ENCODE measurements at places on chromosomes 2 and 18. TPM values are rescaled to one million over a fixed set of nuclear protein-coding genes. Genes with fewer than 3 reads are reported as not detected.
A peak's percentile ranks its signal among the peaks of the same experiment; 100 is the strongest.

DNA sequence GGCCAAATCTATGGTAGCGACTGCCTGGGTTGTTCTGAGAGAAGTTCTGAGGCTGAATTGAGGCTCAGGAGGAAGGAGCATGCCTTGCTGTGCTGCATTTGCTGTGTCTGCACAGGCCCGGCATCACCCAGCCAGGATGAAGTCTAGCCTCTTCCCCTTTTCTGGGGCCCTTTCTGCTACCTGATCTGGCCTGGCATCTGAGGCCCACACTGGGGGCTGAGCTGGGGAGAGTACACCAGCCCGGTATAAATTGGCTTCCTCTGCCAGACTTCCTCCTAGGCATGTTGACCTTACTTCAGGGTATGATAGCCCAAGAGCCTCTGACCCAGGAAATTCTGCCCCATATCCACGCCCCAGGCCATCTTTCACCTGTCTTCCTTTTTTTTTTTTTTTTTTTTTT is 30.0 kb downstream of the MRPL35 start:
- peaks cover 9% of the 10 kb centered on the region for H3K4me1 ChIP-seq
- no peak for DNase-seq
- peaks cover 11% of the 10 kb centered on the region for H3K27me3 ChIP-seq
- no peak overlapping the region for H3K4me3 ChIP-seq
- H3K27ac ChIP-seq, result no peak overlapping the region

- no peaks in the 10 kb centered on the region for H3K36me3 ChIP-seq
- DNase-seq, result no peak
- H3K4me1 ChIP-seq, result no peaks in the 10 kb centered on the region
- no peak overlapping the region for H3K27ac ChIP-seq
- H3K27me3 ChIP-seq, result no peaks in the 10 kb centered on the region
Observed at GRCh38 chr18:39675368-39675767, 2109.8 kb upstream of the CELF4 start.

GRCh38 chr2:121649596-121650314 is 493 bp upstream of the CLASP1 start:
- H3K4me3 ChIP-seq, result peak overlapping the region; percentile 91
- H3K36me3 ChIP-seq, result peaks cover 31% of the 10 kb centered on the region
- peak; percentile 99 for DNase-seq
- H3K27me3 ChIP-seq, result no peaks in the 10 kb centered on the region

- H3K36me3 ChIP-seq, result no peaks in the 10 kb centered on the region
- H3K27me3 ChIP-seq, result peaks cover 5% of the 10 kb centered on the region
- H3K27ac ChIP-seq, result no peak overlapping the region
- DNase-seq, result no peak
- H3K4me1 ChIP-seq, result no peaks in the 10 kb centered on the region
Observed at GRCh38 chr2:55781542-55781941, 87.9 kb upstream of the PNPT1 start.

GRCh38 chr2:29233428-29233827 is 118.2 kb downstream of the CLIP4 start:
- no peaks in the 10 kb centered on the region for H3K4me1 ChIP-seq
- H3K27me3 ChIP-seq, result peaks cover 4% of the 10 kb centered on the region
- no peak overlapping the region for H3K27ac ChIP-seq
- H3K36me3 ChIP-seq, result no peaks in the 10 kb centered on the region

GRCh38 chr2:219418155-219419011 is at the start of gene DES:
Gene DES (plus strand): TSS chr2:219418377. CDS start chr2:219418463, 86 bp downstream.
- H3K27ac ChIP-seq, result no peak within 1 kb of the TSS
- DNase-seq, result no peak
- no peaks in the 10 kb centered on the region for H3K36me3 ChIP-seq
- no peak within 1 kb of the TSS for H3K4me3 ChIP-seq
- H3K27me3 ChIP-seq, result peaks cover 42% of the 10 kb centered on the region
- no peaks in the 10 kb centered on the region for H3K4me1 ChIP-seq

DNA sequence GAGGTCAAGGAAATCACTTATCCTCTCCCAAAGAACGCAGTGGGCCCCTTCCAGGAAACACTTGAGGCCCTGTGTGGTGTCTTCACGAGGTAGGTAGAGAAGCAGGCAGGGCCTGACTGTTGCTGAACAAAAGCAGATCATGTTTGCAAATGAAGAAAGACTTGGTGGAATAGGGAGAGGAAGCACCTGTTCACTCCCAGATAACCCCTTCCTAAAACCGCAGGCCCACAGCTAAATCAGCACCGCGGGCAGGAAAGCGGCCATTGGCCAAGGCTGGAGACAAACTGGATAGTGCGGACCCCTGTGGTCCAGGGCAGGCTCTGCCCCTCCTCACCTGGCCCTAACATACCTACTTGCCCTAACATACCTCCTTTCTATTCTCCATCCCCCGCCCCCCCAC is 64.9 kb upstream of the KLHL29 start:
- no peak overlapping the region for H3K4me3 ChIP-seq
- no peak overlapping the region for H3K27ac ChIP-seq
- no peak for DNase-seq
- H3K27me3 ChIP-seq, result peaks cover 39% of the 10 kb centered on the region
- H3K4me1 ChIP-seq, result no peaks in the 10 kb centered on the region

DNA sequence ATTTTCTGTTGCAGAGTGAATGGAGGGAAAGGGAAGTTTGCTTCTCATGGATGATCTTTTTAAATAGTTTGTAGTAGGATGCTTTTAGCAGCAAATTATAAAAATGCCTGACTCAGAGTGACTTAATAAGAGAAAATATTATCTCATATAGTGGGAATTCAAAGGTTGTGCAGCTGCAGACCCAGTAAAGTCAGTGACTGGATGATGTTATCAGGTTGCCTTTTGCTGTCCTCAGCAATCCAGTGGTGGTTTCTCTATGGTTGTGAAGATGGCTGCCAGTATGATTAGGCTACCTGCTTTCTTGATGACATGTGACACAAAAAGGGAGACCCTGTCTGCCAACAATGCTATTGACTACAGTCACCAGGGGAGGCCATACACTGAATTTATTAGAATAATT is 184.8 kb downstream of the DIS3L2 start:
- no peaks in the 10 kb centered on the region for H3K27me3 ChIP-seq
- H3K27ac ChIP-seq, result no peak overlapping the region
- H3K36me3 ChIP-seq, result peaks cover 1% of the 10 kb centered on the region

DNA sequence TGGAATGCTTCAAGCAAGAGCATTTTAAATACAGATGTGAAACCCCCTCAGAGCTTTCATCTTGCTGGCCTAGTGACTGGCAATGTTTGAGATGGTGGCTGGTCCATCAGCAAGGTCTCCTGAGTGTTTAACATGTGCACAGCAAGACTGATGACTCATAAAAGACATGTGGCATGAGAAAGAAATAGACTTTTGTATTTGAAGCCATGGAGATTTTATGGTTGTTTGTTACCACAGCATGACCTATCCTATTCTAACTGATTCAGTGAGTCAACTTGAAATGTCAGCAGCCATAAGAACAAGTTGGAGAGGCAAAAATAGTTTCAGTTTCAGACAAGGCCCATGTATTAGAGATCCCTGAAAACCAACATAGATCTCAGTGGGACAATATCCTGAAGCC is 154.7 kb upstream of the LYPD1 start:
- no peak for DNase-seq
- no peaks in the 10 kb centered on the region for H3K4me1 ChIP-seq

DNA sequence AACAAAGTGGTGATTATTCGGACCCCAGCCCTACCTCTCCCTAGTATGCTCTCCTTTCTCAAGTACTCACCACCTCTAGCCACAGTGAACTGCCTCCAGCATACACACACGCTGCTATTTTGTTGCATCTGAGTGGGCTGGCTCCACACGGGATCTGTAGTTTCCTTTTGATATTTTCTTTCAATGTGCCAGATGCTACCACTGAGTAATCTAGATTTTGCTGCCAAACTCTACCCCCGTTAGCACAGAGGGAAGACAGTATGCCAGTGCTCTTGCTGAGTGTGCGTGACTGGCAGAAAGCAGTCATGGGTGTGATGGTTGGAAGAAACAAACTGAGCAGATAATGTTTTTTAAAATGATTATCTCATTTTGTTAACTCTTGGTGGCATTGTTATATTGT is 11.6 kb downstream of the CFLAR start:
- H3K27ac ChIP-seq, result peak overlapping the region; percentile 99
- H3K36me3 ChIP-seq, result peaks cover 60% of the 10 kb centered on the region
- peak overlapping the region; percentile 96 for H3K4me3 ChIP-seq
- H3K4me1 ChIP-seq, result peaks cover 62% of the 10 kb centered on the region
- H3K27me3 ChIP-seq, result no peaks in the 10 kb centered on the region

DNA sequence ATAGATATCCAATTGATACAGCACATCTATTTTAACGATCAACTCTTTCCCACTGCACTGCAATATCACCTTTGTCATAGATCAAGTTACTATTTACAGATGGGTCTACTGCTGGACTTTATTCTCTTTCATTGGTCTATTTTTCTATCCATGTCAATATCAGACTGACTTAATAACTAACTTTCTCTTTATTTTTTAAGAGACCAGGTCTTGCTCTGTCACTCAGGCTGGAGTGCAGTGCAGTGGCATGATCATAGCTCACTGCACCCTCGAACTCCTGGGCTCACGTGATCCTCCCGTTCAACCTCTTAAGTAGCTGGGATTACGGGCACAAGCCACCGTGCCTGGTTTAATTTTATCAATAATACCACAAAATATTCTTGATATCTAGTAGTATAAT is 71.2 kb downstream of the TLK1 start:
- peaks cover 48% of the 10 kb centered on the region for H3K4me1 ChIP-seq
- DNase-seq, result no peak
- H3K36me3 ChIP-seq, result peaks cover 17% of the 10 kb centered on the region
- H3K27ac ChIP-seq, result no peak overlapping the region
- H3K4me3 ChIP-seq, result no peak overlapping the region

GRCh38 chr2:28206762-28207161 is 185.9 kb upstream of the FOSL2 start:
- H3K36me3 ChIP-seq, result peaks cover 6% of the 10 kb centered on the region
- H3K4me3 ChIP-seq, result no peak overlapping the region
- no peaks in the 10 kb centered on the region for H3K4me1 ChIP-seq
- H3K27ac ChIP-seq, result no peak overlapping the region

DNA sequence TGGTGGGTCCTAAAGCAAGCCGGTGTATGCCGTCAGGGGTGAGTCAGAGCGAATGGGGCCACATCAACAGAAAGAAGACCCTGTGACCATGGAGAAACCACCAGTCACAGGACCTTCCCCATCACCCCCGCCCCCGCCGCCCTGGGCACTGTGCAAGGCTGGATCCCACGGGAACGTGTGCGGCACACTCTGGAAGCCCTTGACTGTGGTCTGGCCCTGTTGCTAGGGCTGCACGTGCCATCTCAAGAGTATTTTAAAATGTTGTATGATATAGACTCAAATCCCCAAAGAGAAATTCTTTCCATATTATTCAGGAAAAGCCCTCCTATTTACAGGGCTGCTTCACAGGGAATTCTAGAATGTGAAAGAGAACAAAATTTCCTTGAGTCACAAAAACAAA is 174.8 kb downstream of the BCL2 start:
- H3K4me3 ChIP-seq, result no peak overlapping the region
- H3K36me3 ChIP-seq, result peaks cover 51% of the 10 kb centered on the region
- H3K27ac ChIP-seq, result no peak overlapping the region
- no peaks in the 10 kb centered on the region for H3K27me3 ChIP-seq
- peaks cover 41% of the 10 kb centered on the region for H3K4me1 ChIP-seq
- no peak for DNase-seq

GRCh38 chr2:143476336-143477087 is 347.3 kb downstream of the ARHGAP15 start:
- H3K36me3 ChIP-seq, result peaks cover 19% of the 10 kb centered on the region
- no peak overlapping the region for H3K4me3 ChIP-seq
- H3K27me3 ChIP-seq, result no peaks in the 10 kb centered on the region

GRCh38 chr18:11042247-11042646 is 107.1 kb downstream of the PIEZO2 start:
- no peak overlapping the region for H3K27ac ChIP-seq
- DNase-seq, result peak; percentile 24
- no peaks in the 10 kb centered on the region for H3K36me3 ChIP-seq
- peaks cover 16% of the 10 kb centered on the region for H3K27me3 ChIP-seq
- no peaks in the 10 kb centered on the region for H3K4me1 ChIP-seq

GRCh38 chr2:122421775-122422174 is 666.3 kb downstream of the TSN start:
- H3K27me3 ChIP-seq, result no peaks in the 10 kb centered on the region
- no peak overlapping the region for H3K27ac ChIP-seq
- no peak for DNase-seq
- no peaks in the 10 kb centered on the region for H3K36me3 ChIP-seq
- H3K4me1 ChIP-seq, result no peaks in the 10 kb centered on the region

DNA sequence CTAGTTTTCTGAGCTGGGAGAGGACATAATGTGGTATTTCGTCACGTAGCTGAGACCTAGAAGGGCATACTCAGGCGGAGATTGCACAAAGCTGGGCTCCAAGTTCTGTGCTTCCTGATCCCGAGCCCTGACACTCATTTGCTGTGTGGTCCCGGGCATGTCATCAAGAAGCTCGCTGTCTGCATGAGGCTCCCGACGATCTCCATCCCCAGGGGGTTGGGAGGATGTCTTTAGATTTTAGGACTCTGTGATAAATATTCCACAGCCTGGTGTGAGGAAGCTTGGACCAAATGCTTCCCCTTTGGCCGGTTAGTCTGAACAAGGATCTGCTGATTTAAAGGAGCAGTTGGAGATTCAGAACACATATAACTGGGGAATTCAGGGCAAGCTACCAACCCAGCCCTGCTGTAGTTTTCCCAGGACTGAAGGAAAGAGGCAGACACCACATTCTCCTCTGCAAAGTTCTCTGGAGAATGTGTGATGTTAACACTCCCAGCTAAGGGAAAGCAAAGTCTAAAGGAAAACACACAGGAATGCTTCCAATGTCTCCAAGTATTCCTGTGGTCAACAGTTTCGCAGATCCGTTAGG is 2.3 kb downstream of the KCNE4 start:
- no peak overlapping the region for H3K27ac ChIP-seq
- no peak for DNase-seq
- H3K4me3 ChIP-seq, result no peak overlapping the region
- H3K27me3 ChIP-seq, result no peaks in the 10 kb centered on the region
- no peaks in the 10 kb centered on the region for H3K36me3 ChIP-seq
- H3K4me1 ChIP-seq, result no peaks in the 10 kb centered on the region

- H3K4me3 ChIP-seq, result no peak overlapping the region
- H3K36me3 ChIP-seq, result no peaks in the 10 kb centered on the region
- no peak overlapping the region for H3K27ac ChIP-seq
- no peak for DNase-seq
Observed at GRCh38 chr2:235610696-235611257, 116.9 kb downstream of the AGAP1 start.

The RGPD3 gene
- total RNA-seq, result 0.21 TPM

The CYTIP gene
- total RNA-seq, result 321 TPM

The MTX2 gene
- 30.7 TPM for total RNA-seq

The FBXO41 gene
- total RNA-seq, result 33.8 TPM

The RFX8 gene
- 0.49 TPM for total RNA-seq

The RAD51AP2 gene
- not detected for total RNA-seq

The TNFRSF11A gene
- total RNA-seq, result 16.4 TPM

All from activated CD4-positive, alpha-beta T cell treated with anti-CD3 and anti-CD28 coated beads, Interleukin-2, amount 10 ng/mL, durations not matched to agents 24 days and 14 days (primary cell).